ENCODE measurements at places on chromosomes 1 and 21.
A peak's percentile ranks its signal among the peaks of the same experiment; 100 is the strongest.

DNA sequence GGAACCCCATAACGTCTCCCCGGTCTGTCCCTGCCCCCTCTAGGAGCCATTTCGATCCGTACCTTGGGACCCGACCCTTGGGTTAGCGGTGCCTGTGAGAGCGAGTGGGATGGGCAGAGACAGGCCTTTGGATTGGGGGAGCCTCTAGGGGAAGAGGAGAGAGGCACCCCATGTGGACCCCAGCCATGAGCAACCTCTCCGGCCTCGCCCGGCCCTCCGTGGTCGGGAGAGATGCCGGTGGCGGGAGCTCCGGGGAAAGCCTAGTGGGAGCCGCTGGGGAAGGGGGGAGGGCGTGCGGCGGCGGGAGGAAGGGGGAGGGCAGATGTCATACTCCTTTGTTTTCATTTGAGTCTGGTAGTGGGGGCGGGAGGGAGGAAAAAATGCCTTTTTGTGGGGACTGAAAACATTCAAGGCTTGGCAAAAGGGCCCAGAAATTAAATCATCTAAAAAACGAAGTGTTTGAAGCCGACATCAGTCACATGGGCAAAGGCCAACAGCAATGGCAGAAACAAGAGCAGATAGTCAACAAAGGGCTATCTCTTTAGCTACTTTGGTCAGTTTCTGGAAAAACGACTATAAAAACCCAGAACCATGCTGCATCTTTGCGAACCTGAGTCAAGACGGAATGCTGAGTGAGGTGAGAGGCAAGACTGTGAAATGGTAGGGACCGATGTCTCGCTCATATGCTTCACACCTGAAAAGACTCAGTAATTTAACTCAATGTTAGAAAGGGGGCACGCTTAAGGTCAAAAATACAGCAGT, 758 bp downstream of the PTBP2 start:
- peak; percentile 45 for DNase-seq

DNA sequence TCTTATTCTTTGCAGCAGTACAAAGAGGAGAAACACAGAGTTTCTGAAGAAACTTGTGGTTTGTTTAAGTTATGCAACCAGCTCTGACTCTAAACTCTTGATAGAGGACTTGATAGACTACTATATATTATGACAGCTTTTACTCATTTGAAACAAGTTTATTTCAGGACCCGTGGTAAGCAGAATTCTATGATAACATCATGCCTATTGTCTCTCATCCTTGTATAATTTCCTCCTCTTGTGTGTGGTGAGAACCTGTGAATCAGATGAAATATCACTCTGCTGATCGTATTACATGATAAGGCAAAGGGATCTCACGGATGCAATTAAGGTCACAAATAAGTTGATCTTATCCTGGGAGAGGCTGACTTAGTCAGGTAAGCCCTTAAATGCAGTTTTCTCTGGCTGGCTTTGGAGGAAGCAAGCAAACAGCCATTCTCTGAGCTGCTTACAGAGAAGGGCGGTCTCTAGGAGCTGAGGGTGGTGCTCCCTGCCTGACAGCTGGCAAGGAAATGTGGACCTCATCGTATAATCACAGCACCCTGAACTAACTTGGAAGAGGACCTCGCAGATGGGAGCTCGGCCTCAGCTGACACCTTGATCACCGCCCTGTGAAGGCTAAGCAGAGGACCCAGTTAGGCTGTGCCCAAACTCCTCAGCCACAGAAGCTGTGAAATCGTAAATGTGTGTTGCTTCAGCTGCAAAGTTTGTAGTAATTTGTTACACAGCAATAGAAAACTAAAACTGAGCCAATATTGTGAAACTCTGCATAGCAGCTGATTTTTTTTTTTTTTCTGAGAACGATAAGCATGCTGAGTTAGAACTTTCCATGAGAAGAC, 151.1 kb upstream of the DPT start:
- peak; percentile 39 for DNase-seq

GRCh38 chr1:227447531-227447990, 115.8 kb upstream of the ZNF678 start:
- DNase-seq, result no peak

- DNase-seq, result peak; percentile 0
Measured at GRCh38 chr1:240946926-240947325, 335.0 kb upstream of the GREM2 start.

DNA sequence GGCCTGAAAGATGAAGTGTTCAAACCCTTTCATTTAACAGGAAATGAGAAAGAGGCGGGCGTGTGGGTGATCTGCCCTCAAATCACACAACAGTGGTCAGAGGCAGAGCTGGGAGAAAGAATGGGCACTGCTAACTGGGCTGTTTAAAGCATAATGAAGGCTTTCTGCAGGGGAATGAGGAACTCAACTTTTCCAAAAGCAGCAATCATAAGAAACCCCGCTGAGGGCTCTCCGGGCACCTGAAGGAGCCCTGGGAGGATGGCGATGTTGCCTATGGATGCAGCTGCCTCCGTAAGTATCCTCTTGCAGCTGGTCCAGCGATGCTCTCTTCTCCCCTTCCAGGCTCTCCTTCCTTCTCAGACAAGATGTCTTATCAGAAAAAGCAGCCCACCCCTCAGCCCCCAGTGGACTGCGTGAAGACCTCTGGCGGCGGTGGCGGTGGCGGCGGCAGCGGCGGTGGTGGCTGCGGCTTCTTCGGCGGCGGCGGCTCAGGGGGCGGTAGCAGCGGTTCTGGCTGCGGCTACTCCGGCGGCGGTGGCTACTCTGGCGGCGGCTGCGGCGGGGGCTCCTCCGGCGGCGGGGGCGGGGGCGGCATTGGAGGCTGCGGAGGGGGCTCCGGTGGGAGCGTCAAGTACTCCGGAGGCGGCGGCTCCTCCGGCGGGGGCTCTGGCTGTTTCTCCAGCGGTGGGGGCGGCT, 1.2 kb downstream of the LORICRIN start:
- DNase-seq, result no peak

DNA sequence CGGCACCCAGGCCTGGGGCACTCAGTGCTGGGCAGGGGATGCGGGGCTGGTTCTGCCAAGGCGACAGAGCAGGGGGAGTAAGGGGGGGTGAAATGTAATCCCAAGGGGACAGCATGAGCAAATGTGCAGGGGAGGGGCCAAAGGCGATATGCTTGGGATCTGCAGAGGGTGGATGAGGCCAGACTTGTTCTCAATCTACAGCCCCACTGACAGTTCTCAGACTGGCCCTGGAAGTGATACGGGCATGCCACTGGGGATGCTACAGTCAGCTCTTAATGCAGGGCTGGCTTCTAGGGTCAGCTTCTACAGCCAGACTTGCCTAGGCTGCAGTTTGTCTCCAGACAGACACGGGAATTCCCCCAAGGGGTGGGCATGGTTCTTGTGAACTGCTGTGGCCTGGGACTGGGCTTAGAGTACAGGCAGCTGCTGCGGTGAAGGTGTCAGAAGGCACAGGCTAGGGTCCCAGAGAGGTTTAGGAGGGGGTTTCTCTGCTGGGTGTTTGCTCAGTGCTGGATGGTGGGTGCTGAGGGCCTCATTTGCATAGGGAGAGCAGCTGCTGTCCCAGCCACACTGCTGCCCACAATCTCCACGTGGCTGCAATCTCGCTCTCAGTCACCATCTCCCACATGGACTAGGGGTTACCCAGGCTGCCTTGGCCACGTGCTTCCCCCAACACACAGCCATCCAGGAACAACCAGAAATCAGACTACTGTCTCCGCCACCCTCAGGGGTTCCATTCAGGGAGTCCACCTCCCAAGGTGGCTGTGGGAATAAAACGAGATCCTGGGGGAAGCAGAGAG, 190.1 kb downstream of the HIVEP3 start:
- no peak for DNase-seq

- no peak for DNase-seq
Measured at GRCh38 chr1:7702365-7702764, 68.7 kb upstream of the VAMP3 start.

- no peak for DNase-seq
Measured at GRCh38 chr1:174036204-174036603, 14.0 kb upstream of the RC3H1 start.

- no peak for DNase-seq
Measured at GRCh38 chr1:243399561-243400155, 143.8 kb downstream of the SDCCAG8 start.

DNA sequence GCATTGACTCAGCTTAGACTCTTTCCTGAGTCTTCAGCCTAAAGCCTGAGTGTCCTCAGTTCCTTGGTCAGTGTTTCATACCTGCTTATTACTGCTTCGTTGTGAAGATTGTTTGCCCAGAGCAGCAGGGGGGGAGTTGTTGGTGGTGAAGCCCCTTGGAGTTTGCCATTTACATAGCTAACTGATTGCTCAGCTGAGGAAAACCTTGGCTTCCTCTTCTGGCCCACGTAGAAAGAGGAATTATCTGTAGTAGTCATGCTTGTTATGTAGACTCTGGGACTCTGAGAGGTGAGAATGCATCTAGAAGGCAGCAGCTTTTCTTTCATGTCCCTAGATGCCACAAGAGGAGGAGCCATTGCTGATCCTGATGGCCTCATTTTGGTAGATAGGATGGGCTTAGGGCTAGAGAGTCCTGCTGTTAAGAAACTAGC, 125.9 kb downstream of the MAST2 start:
- peak; percentile 19 for DNase-seq

- no peak for DNase-seq
Measured at GRCh38 chr1:4053774-4054173, 153.7 kb upstream of the C1orf174 start.

- DNase-seq, result no peak
Measured at GRCh38 chr1:7771823-7772299, 765 bp downstream of the VAMP3 start.

GRCh38 chr1:117673405-117673804, 67.6 kb downstream of the TENT5C start:
- DNase-seq, result no peak

DNA sequence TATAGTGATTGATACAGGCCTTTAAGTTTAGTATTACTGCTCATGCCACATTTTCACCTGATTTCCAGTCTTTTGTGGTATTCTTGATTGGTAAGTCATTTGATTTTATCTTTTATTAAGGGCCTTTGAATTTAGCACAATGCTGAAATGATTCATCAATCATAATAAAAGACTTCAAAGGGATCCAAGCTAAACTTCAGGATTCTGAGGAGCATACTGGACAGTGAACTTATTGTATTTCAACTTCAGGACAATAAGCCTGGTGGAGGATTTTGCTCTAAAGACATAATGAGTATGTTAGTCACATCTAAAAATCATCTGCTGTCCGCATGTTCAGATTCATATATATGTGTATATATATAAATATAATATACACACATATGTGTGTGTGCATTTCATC, 233.3 kb downstream of the SETD4 start:
- DNase-seq, result no peak

DNA sequence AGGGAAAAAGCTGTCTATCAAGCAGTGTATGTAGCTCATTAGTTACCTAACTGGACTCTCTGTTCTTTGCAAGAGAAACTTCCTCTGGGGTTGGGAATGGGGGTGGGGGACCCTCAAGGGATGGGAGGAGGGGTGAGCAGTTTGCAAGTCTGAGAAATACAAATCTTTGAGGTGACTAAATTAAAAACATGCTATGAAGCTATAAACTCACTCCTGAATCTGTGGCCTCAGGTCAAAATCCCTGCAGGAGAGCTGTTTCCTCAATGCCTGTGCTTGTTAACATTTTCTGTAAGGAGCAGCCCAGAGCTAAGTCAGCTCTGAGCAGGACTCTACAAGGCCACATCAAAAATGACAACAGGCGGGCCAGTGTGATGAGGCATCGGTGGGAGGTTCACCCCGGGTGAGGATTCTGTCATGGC, 32.8 kb upstream of the PTPRC start:
- DNase-seq, result no peak

- no peak for DNase-seq
Measured at GRCh38 chr1:14583788-14584187, 14.7 kb upstream of the KAZN start.

DNA sequence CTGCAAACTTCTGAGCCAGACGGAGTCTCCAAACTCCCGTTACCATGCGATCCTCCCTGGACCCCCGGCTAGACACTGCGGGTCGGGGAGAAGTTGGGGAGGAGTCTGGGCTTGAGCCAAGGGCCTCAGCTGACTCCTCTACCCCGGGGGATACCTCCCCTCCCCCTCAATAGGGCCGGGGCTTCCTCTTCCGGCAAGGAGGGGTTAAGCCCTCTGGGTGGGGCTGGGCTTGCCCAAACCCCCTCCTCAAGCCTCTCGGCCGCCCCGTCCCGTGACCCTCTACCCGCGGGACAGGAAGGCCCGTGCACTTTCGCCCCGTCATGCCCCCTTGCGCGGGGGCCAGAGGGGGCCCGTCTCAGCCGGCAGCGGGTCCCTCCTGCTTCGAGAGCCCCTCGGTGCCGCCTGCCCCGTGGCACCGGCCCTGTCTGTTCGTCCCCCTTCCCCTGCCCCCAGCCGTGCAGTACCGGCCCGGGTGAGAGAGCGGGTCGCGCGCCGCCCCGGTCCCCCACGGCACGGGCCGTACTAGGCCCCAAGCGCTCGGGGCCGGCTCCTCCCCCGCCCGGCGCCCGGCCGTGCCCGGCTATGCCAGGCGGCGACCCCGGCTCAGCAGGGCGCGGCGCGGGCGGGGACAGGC, 652 bp downstream of the ARL8A start:
- no peak for DNase-seq

- DNase-seq, result no peak
Measured at GRCh38 chr1:227889863-227890405, 57.8 kb downstream of the WNT9A start.

- no peak for DNase-seq
Measured at GRCh38 chr1:234746798-234747196, 136.8 kb upstream of the IRF2BP2 start.

GRCh38 chr1:18289597-18289996, 182.0 kb downstream of the IGSF21 start:
- no peak for DNase-seq

DNA sequence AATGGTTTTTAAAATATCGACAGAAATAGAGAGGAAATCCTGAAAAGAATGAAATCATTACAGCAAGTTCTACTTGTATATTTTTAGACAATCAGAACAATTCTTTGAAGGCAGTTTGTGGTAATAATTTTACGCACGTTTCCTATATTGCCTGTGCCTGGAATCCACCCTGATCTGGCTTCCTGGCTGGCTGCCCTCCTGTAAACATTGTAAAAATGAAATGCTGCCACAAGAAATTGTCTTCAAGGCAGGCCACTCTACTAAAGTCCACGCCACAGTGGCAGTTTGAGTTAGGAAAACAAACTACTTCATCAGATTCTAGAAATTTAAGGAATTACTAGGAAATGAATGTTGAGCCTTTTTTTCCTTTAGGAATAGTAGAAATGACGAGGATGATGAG, 454.5 kb upstream of the NR5A2 start:
- no peak for DNase-seq

DNA sequence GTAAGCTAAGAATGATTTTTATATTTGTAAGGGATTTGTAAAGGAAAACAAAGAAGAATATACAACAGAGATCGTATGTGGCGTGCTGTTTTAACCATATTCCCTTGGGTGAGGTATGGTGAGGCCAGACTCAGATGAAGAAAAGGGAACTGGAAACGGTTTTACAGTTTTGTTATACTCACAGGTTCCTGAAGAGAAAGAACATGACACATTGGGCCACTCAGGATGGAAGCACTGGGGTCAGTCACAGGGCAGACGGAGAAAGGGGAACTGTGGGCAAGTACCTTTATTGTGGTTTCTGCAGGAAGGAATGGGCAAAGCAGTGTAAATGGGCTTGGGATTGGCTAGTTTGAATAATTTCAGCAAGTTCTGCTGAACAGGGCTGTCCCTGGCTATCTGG, 177.4 kb downstream of the LBR start:
- DNase-seq, result no peak

- DNase-seq, result no peak
Measured at GRCh38 chr1:203627398-203627797, 766 bp downstream of the ATP2B4 start.

All from NCI-H2029 (cell line).